ENCODE measurements at places on chromosomes 11 and 22.

- no peak for DNase-seq
These were observed 17.5 kb downstream of the TMPRSS13 start for GRCh38 chr11:117911694-117912093.

DNA sequence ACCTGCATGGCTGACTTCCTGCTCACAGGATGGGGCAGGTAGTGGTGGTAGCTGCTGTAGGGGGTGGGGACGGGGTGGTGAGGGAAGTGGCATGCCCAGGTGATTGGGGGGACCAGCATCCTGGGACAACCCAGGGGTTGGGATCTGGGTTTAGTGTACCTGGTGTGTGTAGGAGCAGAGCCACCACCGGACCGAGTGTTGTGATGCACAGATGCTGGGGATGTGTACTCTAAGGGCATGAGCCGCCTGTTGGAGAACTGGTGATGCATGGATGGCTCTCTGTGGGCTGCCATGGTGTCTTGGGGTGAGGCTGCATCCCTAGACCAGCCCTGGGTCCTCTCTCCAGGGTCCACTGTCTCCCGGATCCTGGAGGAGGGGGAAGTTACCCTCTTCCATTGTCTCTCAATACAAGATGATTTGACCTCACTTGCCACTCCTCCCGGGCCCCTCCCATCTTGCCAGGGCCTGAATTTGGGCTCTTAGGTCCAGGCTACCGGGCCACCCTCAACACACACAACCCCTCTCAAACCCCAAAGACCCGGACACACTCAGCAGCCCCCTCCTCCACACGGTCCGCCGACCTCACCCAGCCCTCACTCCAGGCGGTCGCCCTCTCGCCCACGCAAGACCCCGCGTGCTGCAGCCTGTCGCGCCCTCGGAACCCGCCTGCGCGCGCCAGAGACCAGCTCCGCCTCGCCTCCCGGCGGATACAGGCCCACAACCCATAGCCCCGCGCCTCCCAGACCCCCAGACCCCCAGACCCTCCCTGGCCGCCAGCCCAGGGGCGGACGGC lies 619 bp downstream of the LRRC75B start:
- peak; percentile 33 for DNase-seq

DNA sequence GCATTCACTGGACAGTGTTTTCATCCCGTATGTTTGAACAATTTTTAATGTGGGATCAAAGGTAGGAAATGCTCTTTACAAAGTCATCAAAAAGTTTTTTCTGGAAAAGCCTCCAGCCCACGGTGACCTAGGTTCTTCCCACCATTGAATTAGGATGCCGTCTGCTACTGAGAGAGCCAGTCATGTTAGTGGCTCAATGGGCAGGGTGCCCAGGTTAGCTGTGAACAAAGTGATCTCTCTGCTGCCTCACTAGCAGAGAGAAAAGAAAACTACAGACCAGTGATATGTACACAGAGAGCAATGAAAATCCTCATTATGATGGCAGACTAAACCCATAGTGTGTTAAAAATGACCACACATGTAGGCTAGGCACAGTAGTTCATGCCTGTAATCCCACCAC lies 32.4 kb downstream of the KCNQ1 start:
- no peak for DNase-seq

DNA sequence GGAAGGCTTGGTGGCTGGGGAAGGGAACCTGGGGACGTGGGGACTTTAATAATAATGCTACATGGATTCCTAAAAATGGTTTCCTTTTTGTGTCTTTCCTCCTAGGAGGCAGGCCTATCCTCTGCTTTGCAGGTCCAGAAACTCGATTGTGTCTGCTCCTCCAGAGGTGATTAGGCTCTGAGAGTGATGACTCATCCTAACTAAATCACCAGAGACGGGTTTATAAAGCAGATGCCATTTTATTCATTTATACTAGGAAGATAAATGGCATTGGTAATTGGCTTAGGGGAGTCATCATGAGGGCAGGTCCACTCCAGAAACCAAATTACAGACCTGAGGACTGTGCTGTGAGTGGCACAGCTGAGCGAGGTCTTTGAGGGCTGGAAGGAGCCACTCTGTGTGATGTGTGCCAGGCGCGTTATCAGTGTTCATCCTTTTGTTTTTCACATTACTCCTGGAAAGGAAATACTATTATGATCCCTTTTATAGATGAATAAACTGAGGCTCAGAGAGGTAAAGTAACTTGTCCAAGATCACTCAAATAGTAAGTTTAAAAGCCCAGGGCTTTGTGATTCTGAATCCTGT lies 7.1 kb downstream of the NLRX1 start:
- DNase-seq, result no peak

- no peak for DNase-seq
These were observed 6.7 kb downstream of the DUSP8 start for GRCh38 chr11:1565173-1565903.

GRCh38 chr22:40719599-40719998 lies 40.3 kb downstream of the MCHR1 start:
- no peak for DNase-seq

- no peak for DNase-seq
These were observed 90.3 kb downstream of the KCNQ1 start for GRCh38 chr11:2534957-2535672.

DNA sequence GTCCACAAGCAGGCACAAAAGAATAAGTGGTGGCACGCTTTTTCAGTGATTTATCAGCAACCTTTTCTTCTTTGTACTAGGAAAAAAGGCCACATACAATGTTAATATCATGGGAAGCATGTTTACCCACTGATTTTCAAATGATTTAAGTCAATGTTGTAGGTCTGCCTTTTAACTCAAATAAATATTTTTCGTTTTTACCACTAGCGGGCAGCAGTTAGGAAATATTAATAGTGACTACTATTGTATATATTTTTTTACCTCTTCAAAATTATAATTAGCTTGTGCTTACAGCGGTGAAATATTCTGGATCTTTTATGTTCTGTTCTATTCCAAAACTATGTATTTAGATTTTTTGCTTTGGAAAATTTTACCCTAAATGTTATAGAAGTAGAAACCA lies 6.4 kb upstream of the SLC17A6 start:
- no peak for DNase-seq

DNA sequence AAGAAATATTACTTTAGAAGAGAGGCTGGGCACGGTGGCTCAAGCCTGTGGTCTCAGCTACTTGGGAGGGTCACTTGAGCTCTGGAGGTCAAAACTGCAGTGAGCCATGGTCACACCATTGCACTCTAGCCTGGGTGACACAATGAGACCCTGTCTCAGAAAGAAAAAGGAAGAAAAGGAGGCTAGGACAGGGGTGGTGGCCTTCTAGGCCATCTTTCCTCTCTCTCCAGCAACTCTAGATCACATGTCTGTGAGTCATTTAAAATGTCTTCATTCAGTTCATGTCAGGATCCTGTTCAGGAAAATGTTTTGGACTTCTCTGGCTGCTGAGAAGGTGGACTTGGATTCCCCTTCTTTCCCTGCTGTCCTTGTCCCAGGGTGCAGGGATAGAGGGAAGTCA lies 53.3 kb downstream of the PPFIA1 start:
- DNase-seq, result peak; percentile 24

- DNase-seq, result no peak
These were observed 3.7 kb upstream of the HEPHL1 start for GRCh38 chr11:94017446-94017845.

DNA sequence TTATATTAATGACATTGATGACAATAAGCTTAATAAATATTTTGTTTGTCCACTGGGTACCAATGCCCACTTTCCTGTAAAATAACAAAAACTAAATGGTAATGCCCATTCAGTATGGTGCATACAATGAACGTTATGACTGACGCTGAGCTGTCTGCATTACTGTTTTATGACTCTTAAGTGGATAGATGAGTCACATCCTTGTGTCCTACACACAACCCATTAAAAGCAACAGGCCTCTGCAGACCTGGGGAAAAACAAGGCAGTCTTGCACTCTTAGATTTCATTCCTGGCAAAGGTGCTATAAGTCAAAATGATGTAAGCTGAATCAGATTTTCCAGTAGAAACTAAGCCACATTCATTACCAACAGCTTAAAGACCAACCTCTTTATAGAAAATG lies 176.3 kb upstream of the TMEM45B start:
- no peak for DNase-seq

- DNase-seq, result no peak
These were observed 4.2 kb upstream of the GAB4 start for GRCh38 chr22:17012267-17012666.

DNA sequence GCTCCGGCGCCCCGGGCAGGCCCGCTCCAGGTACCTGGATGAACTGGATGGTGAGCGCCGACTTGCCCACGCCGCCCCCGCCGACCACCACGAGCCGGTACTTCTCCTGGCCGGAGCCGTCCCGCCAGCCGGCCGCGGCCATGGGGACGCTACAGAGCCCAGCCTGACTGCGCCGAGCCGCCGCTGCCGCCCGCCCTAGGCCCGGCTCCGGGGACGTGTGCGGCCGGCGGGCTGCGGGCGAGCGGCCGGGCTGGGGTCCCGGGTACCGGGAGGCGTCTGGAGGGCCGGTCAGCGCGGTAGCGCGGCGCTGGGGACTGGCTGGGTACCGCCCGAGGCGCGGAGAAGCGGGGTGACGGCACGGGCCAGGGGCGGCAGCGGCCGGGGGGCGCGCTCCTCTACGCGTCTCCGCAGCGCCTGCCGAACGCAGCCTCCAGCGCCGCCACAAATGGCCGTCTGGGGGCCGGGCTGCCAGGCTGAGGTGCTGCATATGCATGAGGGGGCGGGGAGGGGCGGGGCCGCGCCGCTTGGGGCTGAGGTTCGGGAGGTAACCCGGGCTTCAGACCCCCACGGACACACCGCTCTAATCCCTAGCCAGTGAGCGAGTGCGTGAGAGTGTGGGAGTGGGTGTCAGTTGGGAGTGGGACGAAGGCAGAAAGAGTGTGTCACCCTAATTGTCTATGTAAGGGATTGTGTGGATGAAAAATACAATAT lies at the start of gene RRAS2:
RRAS2 (minus strand) TSS at position 455 of the 711 bp plus-strand sequence; CDS start at position 142, 313 bp downstream.
- no peak for DNase-seq

- DNase-seq, result no peak
These were observed 88.6 kb downstream of the SNX19 start for GRCh38 chr11:130827451-130828377.

GRCh38 chr11:48150213-48150612 lies 66.4 kb upstream of the OR4B1 start:
- DNase-seq, result no peak

DNA sequence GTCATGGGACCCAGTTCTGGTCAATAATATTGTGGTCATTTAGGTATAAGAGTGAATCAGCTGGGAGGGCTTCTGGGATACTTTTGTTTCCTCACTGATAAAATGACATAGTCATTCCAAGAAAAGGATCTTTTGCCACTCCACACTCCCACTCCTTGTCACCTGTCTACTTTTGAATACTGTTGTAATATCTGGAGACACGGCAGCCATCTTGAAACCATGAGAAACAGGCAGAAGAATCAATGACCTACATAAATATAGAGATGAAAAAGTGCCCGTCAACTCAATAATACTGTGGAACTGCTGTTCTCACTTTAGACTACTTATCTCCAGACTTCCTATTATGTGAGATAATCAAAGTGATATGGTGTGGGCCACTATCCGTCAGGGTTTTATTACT lies 154.2 kb downstream of the CCDC34 start:
- DNase-seq, result no peak

DNA sequence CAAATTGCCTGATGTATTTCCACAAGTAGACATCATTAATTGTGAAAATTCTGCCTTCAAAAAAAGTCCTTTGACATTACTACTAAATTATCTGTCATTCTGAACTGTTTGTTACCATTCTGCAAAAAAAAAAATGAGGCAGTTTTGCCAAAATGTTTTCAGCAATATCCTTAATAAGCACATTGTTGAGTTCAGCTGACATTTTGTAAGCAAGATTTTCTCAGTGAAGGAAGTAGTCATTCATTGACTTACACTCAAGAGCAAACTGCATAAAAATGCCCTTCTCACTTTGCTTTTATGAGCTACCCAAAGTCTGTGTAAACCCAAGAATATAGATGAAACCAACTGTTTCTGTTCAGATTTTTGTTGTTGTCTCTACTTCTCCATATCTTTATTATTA lies 125.9 kb downstream of the UVRAG start:
- DNase-seq, result no peak

GRCh38 chr11:5684036-5684645 lies 733 bp downstream of the TRIM5 start:
- no peak for DNase-seq

DNA sequence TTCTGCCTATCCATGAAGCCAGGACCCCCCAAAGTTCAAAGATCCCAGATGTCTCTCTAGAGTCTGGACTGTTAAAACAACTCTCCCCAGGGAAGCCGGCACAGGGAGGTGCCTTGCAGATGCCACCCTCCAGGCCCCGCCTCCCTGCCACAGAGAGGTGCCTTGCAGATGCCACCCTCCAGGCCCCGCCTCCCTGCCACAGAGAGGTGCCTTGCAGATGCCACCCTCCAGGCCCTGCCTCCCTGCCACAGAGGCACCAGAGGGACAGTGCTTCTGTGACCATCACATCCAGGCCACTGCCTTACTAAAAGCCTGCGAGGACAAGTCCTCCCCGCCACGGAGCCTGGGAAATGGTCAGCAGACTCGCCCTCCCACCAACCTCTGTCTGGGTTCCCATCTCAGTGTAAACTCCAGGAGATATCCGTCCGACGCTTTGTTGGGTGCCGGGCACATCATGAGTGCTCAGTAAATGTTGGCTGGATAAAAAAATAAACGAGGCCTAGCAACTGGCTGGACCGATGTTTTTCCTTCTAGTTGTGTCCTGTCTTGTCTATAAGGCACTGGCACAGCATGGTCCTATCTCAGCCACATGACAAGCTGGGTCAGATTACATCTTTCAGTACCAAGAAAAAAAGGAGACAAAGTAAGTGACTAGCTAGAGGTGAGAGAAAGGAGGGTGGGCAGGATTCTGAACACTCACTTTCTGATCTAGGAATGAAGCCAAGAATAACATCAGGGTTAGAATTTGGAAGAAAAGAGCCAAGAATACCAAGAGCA lies 91.2 kb upstream of the CSNK2A3 start:
- DNase-seq, result no peak

DNA sequence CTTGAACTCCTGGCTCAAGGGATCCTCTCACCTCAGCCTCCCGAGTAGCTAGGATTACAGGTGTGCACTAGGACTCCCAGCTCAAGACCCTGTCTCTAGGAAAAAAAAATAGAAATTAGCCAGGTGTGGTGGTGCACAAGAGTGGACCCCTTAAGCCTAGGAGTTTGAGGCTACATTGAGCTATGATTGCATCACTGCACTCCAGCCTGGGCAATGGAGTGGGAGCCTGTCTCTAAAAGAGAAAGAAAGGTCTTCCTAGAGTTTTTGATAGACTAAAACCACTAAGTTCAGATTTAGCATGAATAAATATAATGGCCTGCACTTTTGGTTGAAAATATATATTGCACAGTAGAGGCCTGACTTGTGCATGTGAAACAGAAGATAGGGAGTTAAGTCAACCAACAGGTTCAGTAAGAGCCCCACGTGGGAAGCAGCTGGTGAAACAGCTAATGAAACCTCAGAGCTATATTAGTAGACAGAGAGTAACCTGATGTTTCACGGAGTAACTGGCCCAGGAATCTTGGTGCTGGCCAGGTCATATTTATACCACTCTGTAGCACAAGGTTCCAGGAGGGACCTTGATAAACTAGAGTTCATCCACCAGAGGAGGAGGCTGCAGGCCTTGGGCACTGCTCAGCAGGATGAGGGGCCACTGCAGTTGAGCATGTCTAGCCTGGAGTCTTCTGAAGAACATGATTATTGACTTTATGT lies 4.6 kb upstream of the MICAL3 start:
- no peak for DNase-seq

Measured in C1 segment of cervical spinal cord (tissue), 14 donors.